ENCODE measurements at places on chromosomes 3 and 15.

DNA sequence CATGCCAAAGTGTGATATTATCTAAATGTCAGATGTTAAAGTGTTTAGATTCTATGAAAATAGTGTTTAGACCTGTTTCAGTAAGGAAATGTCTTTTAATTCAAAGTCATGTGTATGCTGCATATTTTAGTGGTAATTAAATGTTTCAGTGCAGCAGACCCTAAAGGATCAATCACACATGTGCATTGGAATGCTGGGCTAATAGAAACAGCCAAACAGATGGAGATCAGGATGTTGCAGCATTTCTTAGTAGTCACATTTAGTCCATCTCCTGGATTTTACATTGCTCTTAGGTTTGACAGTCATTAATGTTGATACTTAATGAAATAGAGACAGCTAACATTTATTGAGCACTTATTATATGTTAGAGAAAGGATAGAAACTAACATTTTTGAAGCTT, 18.5 kb downstream of the SPRED1 start:
- no peak for DNase-seq

DNA sequence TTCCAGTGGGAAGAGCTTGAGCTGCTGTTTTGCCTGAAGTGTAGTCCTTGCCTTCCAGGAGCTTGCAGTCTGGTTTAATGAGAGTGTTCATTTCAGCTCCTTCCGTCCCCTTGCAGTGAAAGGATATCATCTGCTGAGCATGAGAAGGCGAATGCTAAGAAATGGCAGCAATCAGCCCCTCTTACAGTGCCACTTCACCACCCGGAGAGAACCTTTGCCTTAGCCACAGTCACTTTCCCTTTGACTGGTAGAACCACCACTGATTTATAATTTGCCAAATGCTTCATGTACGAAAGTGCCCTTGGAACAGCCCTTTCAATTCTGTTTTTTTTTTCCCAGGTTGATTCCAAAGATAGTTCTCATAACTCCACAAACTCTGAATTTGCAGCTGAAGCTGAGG, 11.5 kb downstream of the TATDN2 start:
- DNase-seq = no peak

DNA sequence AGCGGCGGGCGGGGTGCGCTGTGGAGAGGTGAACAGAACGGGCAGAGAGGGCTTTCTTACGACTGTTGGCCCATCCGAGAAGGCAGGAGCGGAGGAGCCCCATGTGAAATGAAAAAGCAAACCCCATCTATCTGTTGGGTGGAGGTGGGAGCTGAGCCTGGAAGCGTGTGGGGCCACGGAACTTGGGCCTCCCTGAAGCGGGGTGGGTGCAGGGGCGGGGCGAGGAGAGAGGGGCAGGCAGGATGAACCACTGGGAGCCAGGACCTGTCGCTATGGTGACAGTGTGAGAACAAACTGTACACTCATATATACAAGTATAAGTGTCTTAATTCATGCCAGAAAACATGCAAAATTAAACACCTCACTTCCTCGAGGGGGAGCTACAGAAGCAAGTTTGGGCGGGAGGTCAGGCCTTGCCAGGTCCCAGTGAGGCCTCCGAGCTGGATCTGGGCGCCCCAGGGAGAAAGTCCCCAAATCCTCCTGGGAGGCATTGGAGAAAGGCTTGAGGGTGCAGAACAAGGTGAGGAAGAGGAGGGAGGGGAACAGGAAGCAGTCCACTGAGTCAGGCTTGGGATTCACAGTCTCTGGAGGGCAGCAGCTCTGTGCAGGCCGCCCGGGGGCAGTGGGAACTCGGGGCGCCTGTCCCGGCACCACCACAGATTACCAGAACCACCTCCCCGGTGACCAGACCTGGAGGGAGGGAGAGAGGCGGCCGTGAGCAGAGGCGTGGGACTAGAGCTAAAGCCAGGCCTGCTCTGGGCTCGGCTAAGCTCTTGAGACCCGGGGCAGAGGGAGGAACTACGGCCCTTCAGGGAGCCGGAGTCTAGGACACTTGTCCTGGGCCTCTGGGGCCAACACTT, 34.8 kb downstream of the RBPMS2 start:
- DNase-seq = no peak

DNA sequence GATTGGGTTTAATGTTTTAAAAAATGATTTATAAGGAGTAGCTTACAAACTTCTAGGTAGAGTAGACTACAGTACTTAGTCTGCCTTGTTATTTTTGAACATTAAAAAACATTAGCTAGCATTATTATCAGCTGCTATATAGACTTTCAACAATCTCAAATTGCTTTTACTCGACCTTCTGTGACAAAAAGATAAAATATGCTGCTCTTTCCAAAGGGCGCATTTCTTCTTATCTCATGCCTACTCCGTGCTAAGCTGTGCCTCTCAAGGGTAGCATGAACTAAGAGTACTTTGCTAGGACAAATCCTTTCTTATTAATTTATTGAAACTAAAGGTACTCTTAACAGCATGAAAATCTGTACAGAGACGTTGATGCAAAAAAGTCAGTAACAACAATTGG, 71.3 kb downstream of the SPRED1 start:
- DNase-seq = no peak

- no peak for DNase-seq
These were observed 353.2 kb upstream of the SOX2 start for GRCh38 chr3:181358562-181358961.

- no peak for DNase-seq
These were observed 213.8 kb upstream of the STAC start for GRCh38 chr3:36166477-36166876.

DNA sequence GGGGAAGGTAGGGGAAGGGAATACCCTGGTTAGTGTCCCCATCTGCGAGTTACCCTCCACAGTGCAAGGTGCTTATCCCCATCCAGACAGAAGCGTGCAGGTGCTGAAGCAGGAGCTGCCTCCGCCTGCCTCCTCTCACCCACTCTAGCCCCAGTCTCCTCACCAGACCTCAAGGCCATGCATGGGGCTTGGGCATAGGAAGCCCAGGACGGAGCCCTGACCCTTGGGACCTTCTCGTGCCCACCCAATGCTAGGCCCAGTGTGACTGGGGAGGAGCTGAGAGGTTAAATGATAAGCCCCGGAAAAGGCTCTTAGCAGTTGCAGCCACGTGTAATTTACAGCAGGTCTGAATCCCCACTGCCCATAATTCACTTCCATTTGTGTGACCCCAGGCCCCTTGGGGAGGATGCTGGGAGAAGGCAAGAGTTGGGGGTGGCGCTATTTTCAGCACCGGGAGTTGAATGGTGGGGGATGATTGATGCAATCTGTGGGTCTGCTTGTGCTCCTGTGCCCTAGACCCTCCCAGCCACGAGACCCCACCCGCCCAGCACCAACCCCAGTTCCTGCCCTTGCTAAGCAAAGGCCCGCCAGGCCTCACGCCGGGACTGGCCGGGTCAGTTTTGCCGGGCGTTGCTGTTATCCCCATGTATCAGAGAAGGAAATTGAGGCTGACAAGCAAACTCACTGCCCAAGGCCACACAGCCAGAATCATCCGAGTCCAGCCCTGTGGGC, 14.5 kb upstream of the PLXND1 start:
- DNase-seq = no peak

DNA sequence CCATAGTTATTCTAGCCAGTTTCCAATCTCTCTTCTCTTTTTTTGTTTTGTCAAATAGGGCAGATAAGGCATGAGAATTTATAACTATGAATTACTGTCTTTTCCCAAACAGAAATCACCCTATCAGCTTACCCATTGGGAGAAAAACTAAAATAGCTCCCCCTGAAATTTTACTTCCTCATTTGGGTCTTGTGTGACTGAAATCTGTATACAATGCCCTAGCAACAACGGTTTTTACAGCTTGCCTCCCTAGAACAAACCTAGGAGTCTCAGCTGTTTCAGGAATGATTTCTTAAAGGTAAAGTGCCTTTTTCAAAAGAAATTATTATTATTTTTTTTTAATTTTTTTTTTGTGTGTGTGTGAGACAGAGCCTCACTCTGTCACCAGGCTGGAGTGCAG, 56.8 kb downstream of the CD86 start:
- no peak for DNase-seq

DNA sequence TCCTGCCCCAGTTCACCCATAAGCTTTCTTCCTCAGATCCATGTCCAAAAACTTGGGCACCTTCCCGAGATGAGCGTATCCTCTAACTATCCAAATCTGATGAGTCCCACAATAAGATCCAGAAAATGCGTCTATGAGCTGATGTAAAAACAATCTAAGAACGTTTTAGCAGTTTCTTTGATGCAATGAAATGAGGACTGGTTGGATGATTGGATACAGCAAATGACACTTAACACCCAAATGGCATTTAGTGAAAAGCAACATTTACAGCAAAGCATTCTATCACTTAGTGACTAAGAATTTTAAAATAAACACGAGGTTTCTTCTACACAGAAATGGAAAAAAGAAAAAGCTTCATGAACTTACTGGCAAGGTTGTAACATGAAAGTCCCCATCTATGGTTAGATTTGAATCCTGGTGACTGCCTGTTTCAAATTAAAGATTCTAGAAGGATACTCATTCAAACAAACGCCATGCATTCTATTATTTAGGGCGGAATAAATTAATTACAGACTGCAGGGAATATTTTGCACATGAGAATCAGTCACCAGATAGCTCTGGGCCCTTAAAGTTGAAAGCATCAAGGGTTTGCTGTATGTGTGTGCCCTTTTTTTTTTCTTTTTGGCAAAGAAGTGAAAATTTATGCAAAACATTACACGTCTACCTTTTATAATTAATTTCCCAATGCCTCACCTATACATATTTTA, 598.6 kb downstream of the FOXP1 start:
- DNase-seq = no peak

- no peak for DNase-seq
These were observed 83.6 kb downstream of the PDZRN3 start for GRCh38 chr3:73540969-73541740.

GRCh38 chr3:139620438-139620837, 57.3 kb downstream of the NMNAT3 start:
- DNase-seq = no peak

GRCh38 chr3:124694486-124694885, 35.8 kb upstream of the UMPS start:
- no peak for DNase-seq

DNA sequence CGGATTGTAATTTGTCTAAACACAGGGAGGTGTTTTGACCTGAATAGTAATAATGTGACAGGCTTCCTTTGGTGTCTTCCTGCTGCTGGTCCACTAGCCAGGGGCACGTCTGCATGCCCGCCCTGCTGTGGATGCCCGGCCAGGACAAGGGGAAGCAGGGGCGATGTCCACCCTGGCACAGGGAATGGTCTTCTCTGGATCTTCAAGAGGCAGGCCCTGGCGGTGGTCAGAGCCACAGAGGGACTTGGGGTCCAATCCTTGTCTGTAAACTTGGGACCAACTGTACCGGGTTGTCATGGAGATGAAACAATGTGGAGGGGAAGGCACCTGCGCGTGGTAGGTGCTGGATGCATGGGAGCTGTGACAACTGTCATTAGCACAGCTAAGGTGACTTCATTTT, 134.1 kb downstream of the RPLP1 start:
- no peak for DNase-seq

DNA sequence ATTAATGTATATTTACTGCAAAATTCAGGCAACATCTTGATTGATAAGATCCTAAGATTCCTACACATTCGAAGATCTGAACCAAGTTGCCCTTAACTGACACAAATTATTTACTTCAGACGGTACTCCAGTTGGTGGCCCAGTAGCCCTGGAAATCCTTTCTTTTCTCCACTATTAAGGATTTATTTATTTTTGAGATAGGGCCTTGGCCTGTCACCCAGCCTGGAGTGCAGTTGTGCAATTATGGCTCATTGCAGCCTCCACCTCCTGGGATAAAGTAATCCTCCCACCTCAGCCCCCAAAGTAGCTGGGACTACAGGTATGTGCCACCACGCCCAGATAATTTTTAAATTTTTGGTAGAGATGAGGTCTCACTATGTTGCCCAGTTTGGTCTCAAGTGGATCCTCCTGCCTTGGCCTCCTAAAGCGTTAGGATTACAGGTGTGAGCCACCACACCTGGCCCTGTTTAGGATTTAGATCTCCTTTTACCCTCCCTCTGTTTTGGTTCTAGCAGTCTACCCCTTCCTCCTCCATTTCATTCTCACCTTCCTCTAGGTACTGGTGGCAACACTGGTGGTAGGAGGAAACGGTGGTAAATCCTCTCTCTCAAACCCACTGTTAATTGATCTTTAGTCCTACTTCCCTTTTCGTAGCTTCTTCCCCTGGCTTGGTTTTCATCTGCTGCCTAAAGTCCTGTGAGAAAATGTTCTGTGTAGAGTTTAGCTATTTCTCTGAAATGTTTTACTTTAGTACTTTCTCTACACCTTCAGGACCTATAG, 12.7 kb upstream of the ZNF609 start:
- no peak for DNase-seq

DNA sequence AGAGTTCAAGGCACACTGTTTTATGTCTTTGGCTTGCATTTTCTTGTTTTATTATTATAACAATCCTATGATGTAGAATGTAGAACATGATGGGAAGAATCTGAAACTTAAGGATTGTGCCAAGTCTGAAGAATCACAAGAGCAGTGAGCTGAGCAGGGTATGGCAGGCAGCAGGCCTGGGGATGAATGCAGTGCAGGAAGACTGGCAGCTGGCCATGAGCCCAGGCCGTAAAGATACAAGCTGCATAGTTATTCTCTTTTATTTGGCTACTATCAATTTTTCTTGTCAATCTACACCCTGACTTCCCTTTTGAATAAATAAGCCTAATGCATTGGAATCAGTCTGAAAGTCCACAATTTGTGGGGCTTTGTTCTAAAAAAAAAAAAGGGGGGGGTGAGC, 89.6 kb upstream of the ARPP21 start:
- DNase-seq = no peak

DNA sequence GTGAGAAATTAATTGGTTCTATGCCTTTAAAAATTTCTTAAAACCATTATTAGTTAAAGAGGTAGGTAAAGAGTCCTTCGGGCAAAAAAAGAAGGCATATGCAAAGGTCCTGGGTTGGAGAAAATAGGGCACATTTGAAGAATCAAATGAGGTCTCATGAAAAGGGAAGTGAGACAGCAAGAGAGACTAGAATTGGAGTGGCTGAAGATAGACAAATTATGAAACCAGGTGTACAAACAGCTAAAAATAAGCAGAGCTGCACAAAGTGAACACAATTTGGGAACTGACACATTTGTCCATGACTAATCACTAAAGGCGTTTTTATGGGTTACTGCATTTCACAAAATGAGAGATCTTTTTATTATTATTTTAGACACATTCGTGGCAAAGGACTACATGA, 581.2 kb downstream of the PYDC2 start:
- no peak for DNase-seq

- DNase-seq = no peak
These were observed 3.8 kb downstream of the TYRO3 start for GRCh38 chr15:41562784-41563198.

- DNase-seq = no peak
These were observed 1.4 kb downstream of the SETD5 start for GRCh38 chr3:9398700-9399336.

GRCh38 chr15:81327516-81327915, 3.6 kb upstream of the STARD5 start:
- no peak for DNase-seq

- DNase-seq = no peak
These were observed 16.0 kb downstream of the TMEM44 start for GRCh38 chr3:194617143-194617671.

GRCh38 chr3:120129051-120129450, 34.8 kb upstream of the GSK3B start:
- no peak for DNase-seq

GRCh38 chr15:58980351-58980939, 7.0 kb upstream of the RNF111 start:
- DNase-seq = no peak
